Brain pericyte (primary cell): ENCODE measurements at places on chromosomes 11 and 22.

DNA sequence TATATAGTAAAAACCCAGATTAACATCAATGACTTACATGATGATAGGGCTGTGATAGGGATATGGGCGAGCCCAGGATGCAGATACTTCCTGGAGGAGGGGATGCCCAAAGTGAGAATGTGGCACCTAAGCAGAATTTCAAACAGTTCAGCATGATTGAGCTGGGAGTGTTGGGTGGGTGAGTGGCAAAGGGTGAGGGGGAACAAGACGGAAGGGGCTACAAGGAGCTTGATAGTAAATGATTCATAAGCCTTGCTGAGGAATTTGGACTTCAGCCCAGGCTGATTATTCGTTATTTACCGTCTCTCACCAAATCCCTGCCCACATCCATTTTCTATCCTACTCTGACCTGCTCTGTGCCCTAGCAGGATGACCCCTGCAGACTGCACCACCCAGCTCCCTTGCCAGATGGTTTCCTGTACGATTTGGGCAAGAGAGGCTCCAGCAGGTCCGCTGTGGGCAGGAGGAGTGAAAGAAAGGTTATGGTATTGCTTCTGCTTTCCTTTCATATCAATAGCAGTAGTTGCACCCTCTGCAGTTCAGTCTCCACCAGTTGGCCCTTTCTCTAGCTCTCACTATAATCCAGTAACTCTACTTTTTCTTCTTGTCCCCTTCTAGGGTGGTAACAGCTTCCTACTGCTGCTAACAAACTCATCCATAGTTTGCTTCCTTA, 30.3 kb upstream of the SIK2 start:
- no peak for DNase-seq

GRCh38 chr22:19722982-19723231, 432 bp upstream of the GP1BB start:
- DNase-seq, result no peak

- no peak for DNase-seq
These were observed 1.1 kb downstream of the CAVIN3 start for GRCh38 chr11:6319001-6319703.

- no peak for DNase-seq
These were observed 227.8 kb downstream of the DCDC1 start for GRCh38 chr11:31141789-31142188.

GRCh38 chr11:60756307-60757032, at the start of gene MS4A15:
Gene MS4A15, plus strand, starts transcription at chr11:60756867. Its CDS starts 6,867 bp downstream, at chr11:60763734.
- DNase-seq, result no peak

DNA sequence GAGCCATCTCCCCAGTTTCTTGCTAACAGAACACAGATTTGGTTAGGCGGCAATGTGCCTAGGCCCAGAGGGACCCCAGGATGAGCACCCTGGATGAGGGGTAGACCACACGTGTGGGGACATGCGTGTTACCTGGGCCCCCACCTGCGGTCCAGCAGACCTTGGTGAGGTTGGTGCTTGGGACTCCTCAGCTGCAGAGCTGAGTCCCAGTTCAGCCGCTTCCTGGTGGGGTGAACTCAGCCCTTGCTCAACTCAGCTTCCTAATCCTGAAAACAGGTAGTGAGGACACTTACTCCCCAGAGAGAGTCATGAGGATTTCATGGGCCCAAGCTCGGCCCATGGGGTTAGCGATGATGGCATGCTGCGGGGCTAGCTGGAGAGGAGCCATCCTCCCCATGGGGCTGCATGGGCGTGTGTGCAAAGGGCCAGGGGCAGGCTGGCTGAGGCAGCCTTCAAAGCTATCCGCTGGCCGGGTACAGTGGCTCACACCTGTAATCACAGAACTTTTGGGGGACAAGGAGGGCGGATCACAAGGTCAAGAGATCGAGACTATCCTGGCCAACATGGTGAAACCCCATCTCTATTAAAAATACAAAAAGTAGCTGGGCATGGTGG, 46.9 kb upstream of the SHISAL1 start:
- DNase-seq, result no peak

- no peak for DNase-seq
These were observed 969 bp downstream of the CCDC117 start for GRCh38 chr22:28773461-28773867.

GRCh38 chr11:79159657-79160450, 281.0 kb downstream of the TENM4 start:
- no peak for DNase-seq
